A549 treated with Mapracorat at 1 μM for 4 hours (cell line): ENCODE measurements at places on chromosomes 16 and 17. TPM values are rescaled to one million over a fixed set of nuclear protein-coding genes. Genes with fewer than 3 reads are reported as not detected.

The OR4D1 gene
- total RNA-seq, result not detected in 5 replicates

The CPNE7 gene
- total RNA-seq, result 58.3 to 85.1 TPM (median 75.3 TPM) in 5 replicates

The MMP28 gene
- total RNA-seq, result 4.5 to 8.7 TPM (median 7.5 TPM) in 5 replicates

The GNGT2 gene
- 0.43 to 1.1 TPM (median 0.75 TPM) in 5 replicates for total RNA-seq

The ODAD4 gene
- total RNA-seq, result 1.2 to 1.8 TPM (median 1.4 TPM) in 5 replicates
